ENCODE measurements at places on chromosomes 1 and 21. TPM values are rescaled to one million over a fixed set of nuclear protein-coding genes. Genes with fewer than 3 reads are reported as not detected.

The MYOG gene
- total RNA-seq, result not detected

The ANKRD34A gene
- under 0.01 TPM for total RNA-seq

The KRTAP10-8 gene
- total RNA-seq, result not detected

The SERTAD4 gene
- total RNA-seq, result 1.1 TPM

The PLA2G2C gene
- total RNA-seq, result not detected

The CD34 gene
- 62.4 TPM for total RNA-seq

The SYT14 gene
- 0.09 TPM for total RNA-seq

The C1orf141 gene
- not detected for total RNA-seq

The VWA5B1 gene
- total RNA-seq, result not detected

The CA14 gene
- total RNA-seq, result not detected

DNA sequence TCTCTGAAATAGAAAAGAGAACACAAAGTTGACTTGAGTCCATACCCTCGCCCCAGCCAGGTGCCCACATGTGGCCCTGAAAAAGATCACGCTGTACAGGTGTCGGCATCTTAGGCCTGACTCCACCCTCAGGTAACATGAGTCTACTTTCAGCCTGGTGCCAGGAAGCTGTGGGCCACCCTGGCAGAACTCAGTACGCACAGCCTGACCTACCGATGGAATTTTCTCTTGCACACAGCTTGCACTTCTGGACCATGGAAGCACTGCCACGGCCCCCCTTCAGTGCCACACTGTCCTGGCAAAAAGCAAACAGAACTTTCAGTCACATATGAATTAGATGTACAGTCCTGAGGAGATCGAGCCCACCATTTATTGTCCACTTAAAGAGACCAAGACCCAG lies 2.2 kb downstream of the CZIB start:
- DNase-seq, result no peak

DNA sequence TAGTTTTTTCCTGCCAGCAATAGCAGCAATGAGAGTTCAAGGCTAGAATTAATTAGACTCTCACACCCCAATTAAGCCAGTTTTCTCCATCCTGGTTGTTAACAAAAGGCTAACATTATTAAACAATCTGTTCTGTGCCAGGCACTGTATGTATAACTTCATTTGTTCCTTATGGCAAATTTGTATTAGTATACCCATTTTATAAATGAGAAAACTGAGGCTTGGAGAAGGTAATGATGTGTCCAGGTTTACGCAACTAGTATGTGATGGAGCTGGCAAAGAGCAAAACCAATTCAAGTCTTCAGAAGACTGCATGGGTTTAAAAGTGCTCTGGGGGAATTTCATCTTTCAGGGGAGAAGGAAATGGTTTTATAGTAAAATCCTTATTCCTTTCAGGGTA lies 38.3 kb upstream of the SLC9A1 start:
- no peak for DNase-seq

- no peak for DNase-seq
Observed at GRCh38 chr21:35035581-35035980, 13.5 kb downstream of the RUNX1 start.

- no peak for DNase-seq
Observed at GRCh38 chr1:157798211-157798610, 21.3 kb upstream of the FCRL2 start.

- peak; percentile 26 for DNase-seq
Observed at GRCh38 chr1:155000411-155000725, 2.2 kb upstream of the ZBTB7B start.

GRCh38 chr1:211932933-211933254 lies 102.3 kb upstream of the LPGAT1 start:
- no peak for DNase-seq

DNA sequence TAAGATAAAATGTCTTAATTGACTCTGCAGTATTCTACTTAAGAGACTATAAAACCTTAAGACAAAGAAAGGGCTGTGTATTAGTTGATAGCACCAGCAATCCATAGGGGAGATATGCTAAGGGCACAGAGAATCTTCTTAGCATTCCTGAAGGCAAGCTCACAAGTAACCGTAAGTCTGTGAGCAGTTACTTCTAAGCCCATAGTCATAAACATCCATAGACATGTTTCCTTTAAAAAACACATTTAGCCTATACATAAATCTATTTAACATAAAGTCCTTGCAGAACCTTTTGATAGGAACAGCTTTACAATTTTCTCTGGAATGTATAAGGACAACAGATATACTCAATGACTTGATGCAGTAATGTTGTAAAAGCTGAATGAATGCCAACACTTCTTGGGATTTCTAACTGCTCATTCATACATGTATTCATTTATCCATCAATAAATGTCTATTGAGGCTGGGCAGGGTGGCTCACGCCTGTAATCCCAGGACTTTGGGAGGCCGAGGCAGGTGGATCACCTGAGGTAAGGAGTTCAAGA lies 6.3 kb upstream of the ERRFI1 start:
- no peak for DNase-seq

DNA sequence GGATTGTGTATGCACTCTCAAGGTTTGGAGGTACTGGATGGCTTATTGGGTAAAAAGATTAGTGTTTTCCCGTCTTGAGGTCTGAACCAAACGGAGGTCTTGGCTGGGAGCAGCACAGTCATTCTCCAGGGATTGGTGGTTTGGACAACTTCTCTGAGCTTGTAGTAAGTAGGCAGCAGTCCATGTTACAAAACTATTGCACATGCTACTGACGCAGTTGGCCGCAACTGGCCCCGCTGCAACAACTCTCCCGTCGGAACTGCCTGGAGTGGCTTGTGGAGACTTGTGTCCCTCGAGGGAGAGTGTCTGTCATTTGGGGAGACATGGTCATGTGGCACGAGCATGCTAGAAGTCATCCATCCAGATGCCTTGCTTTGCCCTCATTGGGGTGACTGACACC lies 276.0 kb downstream of the TM2D1 start:
- DNase-seq, result no peak

DNA sequence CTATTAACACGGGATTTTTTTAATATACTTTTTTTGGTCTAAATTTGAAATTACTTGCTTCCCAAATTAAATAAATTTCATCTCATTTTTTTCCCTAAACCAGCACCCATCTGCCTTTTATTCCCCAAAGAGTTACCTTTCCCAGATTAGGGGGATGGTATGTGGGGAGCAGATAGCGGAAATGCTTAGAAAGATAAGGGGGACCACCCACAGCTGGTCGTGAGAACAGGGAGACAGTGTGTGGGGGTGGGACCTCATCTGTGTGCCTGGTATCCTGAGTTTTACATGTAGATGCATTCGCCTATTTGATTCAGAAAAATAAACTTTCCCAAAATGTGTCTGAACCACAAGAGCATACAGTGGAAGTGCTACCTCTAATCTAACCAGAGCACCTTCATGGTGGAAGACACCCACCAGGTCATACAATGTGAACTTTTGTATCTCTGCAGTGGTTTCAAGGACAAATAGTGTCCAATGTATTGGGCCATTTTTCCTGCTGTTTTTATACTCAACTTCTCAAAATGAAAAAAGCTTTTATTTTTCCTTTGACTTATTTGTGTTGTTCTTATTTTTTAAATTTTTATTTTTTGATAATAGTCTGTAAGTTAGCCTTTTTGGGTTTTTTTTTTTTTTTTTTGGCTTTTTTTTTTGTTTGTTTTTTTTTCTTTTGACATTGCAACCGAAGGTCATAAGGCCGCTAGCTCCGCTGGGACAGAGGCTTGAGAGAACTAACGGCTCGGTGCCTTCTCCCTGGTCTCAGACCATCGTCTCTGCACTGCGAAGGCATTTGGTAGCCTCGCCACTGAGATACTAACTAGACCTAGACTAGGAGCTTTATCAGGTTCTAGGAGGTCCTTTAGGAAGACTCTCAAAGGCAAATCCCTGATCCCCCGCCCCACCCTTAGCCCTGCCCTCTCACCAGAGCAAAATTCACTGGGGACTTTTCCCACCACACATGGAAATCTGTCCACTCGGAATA lies 263.2 kb downstream of the TM2D1 start:
- no peak for DNase-seq

- peak; percentile 61 for DNase-seq
Observed at GRCh38 chr1:175072099-175072951, 4.7 kb downstream of the TNN start.

GRCh38 chr21:34974162-34974981 lies 74.7 kb downstream of the RUNX1 start:
- DNase-seq, result no peak

- no peak for DNase-seq
Observed at GRCh38 chr1:59309795-59310548, 13.1 kb downstream of the FGGY start.

- no peak for DNase-seq
Observed at GRCh38 chr1:214329470-214330220, 48.7 kb downstream of the SMYD2 start.

DNA sequence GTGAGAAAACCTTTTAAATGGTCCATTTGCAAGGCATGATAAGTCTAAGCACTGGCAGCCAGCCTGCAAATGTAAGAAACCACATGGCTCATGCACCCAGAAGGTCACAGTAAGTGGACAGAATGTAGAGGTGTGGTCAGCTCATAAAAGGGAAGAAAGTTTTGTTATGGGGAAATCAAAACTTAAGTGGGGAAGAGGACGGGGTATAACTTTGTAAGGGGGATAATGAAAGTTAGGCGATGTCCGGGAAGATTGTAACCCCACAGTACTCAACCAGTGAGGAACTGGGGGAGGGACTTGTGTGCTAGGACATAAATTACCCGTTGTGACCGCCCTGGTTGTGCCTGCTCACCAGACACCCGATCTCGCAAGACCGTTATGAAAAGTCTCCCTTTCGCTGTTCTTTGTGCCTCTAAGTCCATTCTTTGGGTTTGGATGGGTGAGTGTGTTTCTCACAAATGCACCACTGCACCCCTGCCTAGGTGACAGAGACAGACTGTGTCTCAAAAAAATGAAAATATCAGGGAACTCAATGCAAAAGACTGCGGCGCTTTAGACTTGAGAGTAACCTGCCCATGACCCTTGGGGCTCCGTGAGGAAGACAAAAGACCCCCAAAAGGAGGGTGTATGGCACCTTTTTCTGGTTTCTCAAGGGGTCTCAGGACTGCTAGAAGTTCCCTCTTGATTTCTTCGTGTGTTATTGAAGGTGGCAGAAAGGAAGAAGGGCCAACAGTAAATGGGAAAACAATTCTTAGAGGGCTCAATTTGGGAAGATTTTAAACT lies 28.6 kb upstream of the ZNF496 start:
- no peak for DNase-seq

DNA sequence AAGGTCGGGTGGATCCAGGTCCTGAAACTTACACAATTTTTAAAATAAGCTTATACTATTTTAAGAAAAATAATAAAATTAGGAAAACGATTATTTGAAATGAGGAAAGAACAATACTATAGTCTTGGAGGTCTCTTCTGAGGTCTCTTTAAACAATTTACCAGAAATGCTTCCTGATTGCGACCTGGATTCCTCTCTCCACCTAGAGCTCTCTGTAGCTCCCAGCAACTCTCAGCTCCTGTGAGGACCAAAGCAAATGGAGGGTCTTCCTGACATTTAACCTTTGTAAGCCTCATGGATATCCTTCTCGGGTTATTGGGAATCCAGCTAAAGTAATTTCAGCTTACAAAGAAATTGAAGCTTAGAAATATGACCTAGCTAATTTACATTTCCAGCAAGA lies 886 bp downstream of the BTBD8 start:
- no peak for DNase-seq

GRCh38 chr1:91201176-91201575 lies 179.3 kb upstream of the ZNF644 start:
- DNase-seq, result no peak

DNA sequence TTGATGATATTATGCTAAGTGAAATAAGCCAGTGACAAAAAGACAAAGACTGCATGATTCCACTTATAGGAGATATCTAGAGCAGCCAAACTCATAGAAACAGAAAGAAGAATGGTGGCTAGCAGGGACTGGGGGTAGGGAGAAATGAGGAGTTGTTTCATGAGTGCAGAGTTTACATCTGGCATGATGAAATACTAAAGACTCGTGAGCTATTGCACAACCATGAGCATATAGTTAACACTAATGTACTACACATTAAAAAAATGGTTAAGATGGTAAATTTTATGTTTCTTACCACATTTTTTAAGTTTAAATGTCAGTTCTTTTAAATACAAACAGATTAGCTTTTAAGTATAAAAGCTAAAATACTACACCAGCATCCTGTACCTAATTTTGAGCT lies 57.8 kb downstream of the ESRRG start:
- DNase-seq, result no peak

DNA sequence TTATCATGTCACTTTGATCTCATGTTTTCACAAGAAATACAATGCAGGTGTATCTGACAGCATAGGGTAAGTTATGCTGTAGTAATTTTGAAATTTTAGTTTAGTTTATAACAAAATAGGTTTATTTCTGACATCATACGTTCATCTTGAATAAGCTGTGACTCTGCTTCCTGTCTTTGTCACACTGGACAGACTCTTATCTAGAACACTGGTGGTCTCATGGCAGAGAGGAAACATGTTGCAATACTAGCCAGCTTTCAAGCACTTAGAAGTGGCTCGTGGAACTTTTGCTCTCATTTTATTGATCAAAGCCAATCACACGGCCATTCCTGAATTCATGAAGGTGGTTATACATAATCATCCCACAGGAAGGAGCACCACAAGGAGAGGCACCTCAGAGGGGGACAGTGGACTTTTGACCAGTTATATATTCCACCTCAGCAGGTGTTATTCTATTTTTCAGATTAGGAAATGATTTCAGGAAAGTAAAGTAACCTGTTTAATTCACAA lies 46.5 kb downstream of the CYP2J2 start:
- peak; percentile 67 for DNase-seq

All from dermis blood vessel endothelial cell (primary cell).